ENCODE measurements at places on chromosomes 2 and 18. TPM values are rescaled to one million over a fixed set of nuclear protein-coding genes. Genes with fewer than 3 reads are reported as not detected.

GKN2 gene
- not detected for total RNA-seq

FBXO41 gene
- 6.6 TPM for total RNA-seq

SPDYA gene
- 2.5 TPM for total RNA-seq

CD302 gene
- 25.2 TPM for total RNA-seq

NDC80 gene
- 0.91 TPM for total RNA-seq

AQP4 gene
- total RNA-seq: 0.23 TPM

UGGT1 gene
- 61.1 TPM for total RNA-seq

ABCG8 gene
- not detected for total RNA-seq

C2orf78 gene
- not detected for total RNA-seq

ICA1L gene
- 35.9 TPM for total RNA-seq

ALPG gene
- total RNA-seq: not detected

NTSR2 gene
- total RNA-seq: not detected

WNT10A gene
- 4.0 TPM for total RNA-seq

IGFBP2 gene
- total RNA-seq: 210 TPM

DNPEP gene
- 86.6 TPM for total RNA-seq

CD8A gene
- total RNA-seq: 10.9 TPM

FAM136A gene
- 29.3 TPM for total RNA-seq

CHRND gene
- not detected for total RNA-seq

UGT1A10 gene
- total RNA-seq: 3.0 TPM

ANKRD30B gene
- not detected for total RNA-seq

REG3G gene
- total RNA-seq: not detected

CCDC121 gene
- 5.3 TPM for total RNA-seq

IL1A gene
- total RNA-seq: 5.9 TPM

MARCO gene
- total RNA-seq: 4.8 TPM

SPHKAP gene
- not detected for total RNA-seq

DQX1 gene
- 1.4 TPM for total RNA-seq

LHCGR gene
- total RNA-seq: not detected

KLHL14 gene
- total RNA-seq: 0.29 TPM

PSTPIP2 gene
- 9.9 TPM for total RNA-seq

NEU4 gene
- total RNA-seq: 0.49 TPM

CCNT2 gene
- 101 TPM for total RNA-seq

PLEK gene
- 3.7 TPM for total RNA-seq

IL1RN gene
- total RNA-seq: 80.2 TPM

ODC1 gene
- total RNA-seq: 85.3 TPM

LRRC30 gene
- not detected for total RNA-seq

TDRD15 gene
- 0.10 TPM for total RNA-seq

STK39 gene
- total RNA-seq: 63.7 TPM

SOX11 gene
- total RNA-seq: not detected

OSR1 gene
- 34.7 TPM for total RNA-seq

TUBA3E gene
- not detected for total RNA-seq

AP1S3 gene
- 52.7 TPM for total RNA-seq

CENPA gene
- 0.26 TPM for total RNA-seq

AKAIN1 gene
- total RNA-seq: not detected

VIL1 gene
- total RNA-seq: not detected

SLC4A5 gene
- total RNA-seq: 7.2 TPM

SLC23A3 gene
- total RNA-seq: 1.6 TPM

LBX2 gene
- 0.36 TPM for total RNA-seq

CHPF gene
- total RNA-seq: 49.6 TPM

PDE11A gene
- 2.2 TPM for total RNA-seq

TSPYL6 gene
- not detected for total RNA-seq

GKN1 gene
- total RNA-seq: not detected

PARD3B gene
- total RNA-seq: 31.4 TPM

OTX1 gene
- total RNA-seq: 0.36 TPM

TANC1 gene
- total RNA-seq: 62.9 TPM

RUFY4 gene
- total RNA-seq: 5.6 TPM

EXOC6B gene
- total RNA-seq: 84.8 TPM

ASB18 gene
- not detected for total RNA-seq

POTEC gene
- not detected for total RNA-seq
